T-helper 9 cell (primary cell): ENCODE measurements at places on chromosomes 13 and 19.

GRCh38 chr19:46495786-46496099 is at the start of gene PNMA8B:
Gene PNMA8B (minus strand): TSS chr19:46495867. CDS start chr19:46495465, 402 bp downstream.
- no peak for DNase-seq

DNA sequence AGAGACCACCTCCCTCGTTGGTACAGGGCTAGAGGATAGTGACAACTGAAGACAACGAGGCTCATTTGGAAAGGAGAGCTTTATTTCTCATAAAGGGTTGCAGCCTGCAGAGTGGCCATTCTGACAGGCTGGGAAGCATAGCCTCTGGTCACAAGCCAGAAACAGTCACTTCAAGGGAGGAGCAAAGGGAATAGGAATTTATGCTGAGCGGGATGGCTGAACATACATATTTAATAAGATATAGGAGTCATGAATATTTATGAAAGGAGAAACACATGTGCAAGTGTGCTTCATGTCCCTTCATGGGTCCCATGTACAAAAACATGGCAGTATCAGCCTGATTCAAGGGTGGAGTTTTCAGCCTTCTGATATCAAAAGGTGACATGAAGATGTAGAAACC is 27.1 kb upstream of the URI1 start:
- DNase-seq = no peak

- DNase-seq = no peak
These were observed 9.6 kb downstream of the KHSRP start for GRCh38 chr19:6414793-6415590.

GRCh38 chr13:45178349-45179162 is 22.3 kb downstream of the KCTD4 start:
- DNase-seq = no peak

- no peak for DNase-seq
These were observed at the start of gene RYR1 for GRCh38 chr19:38433268-38433733. Gene RYR1 (plus strand): TSS chr19:38433691. CDS start chr19:38433830, 139 bp downstream.

GRCh38 chr19:44548736-44549135 is 19.3 kb upstream of the CEACAM20 start:
- DNase-seq = no peak

- no peak for DNase-seq
These were observed 5.5 kb upstream of the PTBP1 start for GRCh38 chr19:791567-792305.

DNA sequence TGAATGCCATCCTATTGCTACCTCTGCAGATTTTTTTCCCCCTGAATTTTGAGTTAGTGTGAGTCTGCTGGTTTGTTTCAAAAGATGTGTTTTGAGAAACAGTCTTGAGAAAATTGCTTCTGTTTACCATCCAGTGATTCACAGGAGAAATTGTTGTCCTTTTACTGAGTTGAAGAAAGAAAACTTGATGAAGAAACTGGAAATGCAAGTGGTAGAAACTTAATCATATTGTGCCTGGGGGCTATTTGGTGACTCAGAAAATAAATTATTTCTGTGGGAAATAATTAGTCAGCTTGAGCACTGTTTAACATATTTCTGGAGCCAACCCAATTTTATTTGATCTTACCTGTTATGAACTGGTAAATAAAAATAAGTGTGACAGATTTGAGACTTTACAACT is 35.4 kb downstream of the PAN3 start:
- no peak for DNase-seq

DNA sequence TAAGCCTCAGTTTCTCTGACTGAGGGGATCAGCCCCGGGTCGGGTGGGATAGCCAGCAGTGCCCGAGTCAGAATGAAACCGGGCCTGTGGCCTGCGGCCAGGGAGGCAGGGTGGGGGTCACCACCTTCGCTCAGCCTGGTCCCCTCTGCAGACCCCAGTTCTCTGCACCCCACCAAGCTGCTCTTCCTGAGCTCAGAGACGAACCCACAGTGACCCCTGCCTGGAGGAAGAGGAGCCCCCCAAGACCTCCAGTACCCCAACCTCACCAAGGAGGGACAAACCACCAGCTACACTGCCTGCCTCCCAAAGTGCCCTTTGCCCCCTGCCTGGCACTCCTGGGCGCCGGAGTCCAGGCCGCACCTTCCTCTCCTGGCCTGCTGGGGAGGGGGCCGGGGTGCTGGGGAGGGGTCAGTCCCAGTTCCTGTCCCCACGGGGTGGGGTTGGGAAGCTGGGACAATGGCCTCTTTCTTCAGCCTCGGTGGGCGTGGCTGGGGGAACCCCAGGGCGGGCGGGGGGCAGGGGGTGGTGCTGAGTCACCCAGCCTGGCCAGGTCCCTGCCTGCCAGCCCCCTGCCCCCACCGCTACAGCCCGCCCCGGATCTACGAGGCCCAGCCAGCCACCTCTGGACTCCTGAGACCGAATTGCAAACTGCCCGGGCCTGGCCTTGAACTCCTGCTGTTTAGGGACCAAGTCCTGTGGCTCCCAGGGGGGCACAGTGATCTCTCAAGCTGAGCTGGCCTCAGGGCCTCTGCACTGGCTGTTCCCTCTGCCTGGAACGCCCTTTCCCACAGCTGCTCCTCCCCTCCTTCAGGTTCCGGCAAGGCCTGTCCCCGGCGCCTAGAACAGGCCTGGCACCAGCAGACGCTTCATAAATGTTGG is 14.3 kb downstream of the ZBTB7A start:
- no peak for DNase-seq

DNA sequence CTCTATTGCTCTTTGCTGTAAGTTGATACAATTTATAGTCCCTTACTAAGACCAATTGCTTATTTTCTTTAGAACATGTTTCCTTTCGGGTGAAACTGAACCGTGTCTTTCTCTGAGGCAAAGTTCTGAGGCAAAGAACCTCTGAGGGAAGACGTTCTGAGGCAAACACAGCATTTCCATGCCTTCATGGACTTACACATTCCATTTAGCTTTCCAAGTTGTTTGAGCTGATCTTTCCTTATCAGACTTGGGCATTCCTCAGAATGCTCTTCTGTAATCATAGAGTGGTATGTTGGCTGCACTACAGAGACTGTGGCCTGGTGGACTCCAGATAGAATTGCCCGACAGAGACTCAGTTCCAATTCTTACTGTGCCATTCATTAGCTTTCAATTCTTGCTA is 579.1 kb downstream of the KCTD12 start:
- DNase-seq = no peak

DNA sequence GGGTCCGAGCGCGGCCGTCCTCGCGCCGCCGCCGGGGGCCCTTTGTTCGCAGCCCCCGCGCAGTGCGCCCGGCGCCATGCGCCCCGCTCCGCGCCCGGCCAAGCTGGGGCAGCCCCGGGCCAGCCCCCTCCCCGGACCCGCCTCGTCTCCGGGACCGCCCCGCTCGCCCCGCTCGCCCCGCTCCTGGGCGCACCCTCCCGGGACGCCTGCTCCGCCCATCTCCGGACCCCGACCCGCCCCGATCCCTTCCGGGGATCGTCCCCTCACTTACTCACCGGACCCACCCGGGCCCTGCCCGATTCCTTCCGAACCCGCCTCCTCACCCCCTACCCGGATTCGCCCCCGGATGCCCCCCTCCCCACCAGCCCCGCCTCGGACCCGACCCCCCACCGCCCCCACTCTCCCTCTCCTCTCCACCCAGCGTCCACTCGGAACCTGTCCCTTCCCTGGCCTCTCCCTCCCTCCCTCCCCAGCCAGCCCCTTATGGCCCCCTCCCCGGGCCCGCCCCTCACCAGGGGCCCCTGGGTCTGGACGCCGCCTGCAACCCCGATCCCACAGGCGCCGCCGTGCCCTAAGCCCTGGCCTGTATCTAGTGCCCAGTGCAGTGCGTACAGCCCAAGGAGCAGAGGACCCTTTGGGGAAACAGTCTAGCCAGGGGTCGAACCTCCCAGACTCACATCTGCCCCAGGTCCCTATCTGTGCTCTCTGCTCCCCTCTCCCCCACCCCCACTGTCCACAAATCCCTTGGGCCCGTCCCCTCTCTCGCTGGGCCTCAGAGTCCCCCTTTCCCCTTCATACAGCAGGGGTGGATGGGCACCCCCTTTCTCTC is at the start of gene CPAMD8:
TSS of gene CPAMD8 (minus strand) at position 105 of the 829 bp plus-strand sequence. CDS start 168 bp downstream, outside the sequence.
- DNase-seq = no peak

DNA sequence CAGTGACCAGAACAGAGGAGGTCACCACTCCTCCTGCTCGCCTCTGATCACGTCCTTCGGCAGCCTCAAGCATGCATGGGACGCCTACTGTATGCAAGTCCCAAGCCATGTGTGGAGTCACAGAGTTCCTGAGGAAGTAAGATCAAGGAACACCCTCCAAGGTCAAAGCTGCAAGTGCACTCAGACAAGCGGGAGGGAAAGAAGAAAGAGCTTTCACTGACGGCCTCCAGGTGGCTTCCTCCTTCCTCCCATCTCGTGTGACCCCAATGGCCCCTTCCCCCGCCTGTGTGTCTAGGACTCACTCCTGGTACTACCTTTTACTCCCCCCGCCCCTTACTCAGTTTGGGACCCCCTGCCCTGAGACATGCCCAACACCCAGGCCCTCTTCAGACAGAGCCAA is 6.1 kb downstream of the HAUS8 start:
- no peak for DNase-seq

DNA sequence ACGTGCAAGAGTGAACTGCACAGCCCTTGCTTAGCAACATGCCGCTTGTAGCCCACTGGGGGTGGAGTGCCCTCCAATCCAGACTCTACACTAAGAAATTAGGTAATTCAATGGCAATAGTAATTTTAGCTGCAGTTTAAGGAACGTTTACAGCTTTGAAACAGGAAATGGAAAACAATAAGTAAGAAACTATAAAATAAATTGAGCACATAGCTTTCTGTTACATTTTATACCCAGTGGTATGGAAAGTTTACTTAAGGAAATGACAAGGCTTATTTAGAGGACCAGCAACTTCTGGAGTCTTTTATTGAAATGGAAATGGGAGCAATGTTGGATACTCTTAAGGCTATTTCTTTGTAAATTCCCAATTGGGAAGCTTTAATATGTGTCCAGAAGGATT is 373.2 kb downstream of the KCNRG start:
- DNase-seq = no peak

DNA sequence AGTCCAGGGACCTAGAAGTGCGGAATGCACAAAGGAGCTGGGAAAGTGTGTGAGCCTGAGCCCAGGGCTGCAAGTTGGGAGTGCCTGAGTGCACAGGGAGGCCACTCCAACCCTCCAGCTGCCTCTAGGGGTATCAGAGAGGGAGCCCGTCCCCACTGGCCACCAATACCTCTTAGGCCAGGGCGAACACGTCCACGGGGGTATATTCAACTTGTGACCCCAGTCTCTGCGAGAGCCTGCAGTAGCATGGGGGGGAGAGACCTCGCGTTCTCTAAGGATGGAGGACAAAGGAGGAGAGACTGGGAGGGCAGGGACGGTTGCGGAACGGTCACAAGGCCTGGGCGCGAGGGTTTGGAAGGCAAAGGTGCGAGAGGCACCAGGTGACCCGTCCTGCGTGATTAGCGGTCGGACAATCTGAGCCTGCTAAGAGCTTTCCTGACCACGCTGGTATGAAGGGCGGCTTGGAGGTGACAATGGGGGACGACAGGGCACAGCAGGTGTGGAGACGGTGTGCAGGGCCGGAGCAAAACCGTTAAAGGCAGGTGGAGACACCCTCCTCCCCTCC is 676 bp downstream of the CD320 start:
- DNase-seq = no peak

DNA sequence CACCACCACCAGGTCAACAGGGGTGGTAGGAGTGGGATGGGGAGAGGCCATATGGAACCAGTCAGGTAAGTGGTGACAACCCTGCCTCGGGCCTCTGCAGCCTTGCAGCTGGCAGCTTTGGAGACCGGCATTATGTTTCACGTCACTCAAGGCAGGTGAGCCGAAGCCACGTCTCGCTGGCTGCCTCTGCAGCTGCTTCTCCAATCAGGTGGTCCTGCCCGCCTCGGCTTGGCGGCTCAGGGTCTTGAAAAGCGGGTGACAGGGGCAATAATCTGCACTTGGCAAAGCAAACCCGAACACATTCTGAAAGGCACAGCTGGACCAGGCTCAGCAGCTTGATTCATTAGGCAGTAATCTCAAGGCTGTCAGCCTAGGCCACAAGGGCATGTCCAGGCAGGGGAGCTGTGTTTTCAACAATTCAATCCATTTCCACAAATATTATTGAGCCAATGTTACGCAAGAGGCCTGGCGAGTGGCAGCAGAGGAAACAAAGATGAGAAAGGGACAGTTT is 77.4 kb upstream of the PCDH8 start:
- DNase-seq = no peak

DNA sequence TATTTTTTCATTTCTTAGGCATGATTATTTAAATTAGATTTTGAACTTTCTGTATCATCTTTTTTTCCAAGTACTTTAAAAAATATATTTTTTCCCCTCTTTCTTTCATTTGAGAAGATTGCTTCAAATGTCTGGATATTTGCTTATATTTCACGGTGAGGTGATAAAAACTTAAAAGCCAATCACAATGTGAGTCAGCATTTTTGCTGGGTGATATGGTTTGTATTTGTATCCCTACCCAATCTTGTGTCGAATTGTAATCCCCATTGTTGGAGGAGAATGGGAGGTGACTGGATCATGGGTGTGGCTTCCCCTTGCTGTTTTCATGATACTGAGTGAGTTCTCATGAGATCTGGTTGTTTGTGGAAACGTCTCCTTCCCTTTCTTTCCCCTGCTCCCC is 320.5 kb downstream of the OXGR1 start:
- DNase-seq = no peak

DNA sequence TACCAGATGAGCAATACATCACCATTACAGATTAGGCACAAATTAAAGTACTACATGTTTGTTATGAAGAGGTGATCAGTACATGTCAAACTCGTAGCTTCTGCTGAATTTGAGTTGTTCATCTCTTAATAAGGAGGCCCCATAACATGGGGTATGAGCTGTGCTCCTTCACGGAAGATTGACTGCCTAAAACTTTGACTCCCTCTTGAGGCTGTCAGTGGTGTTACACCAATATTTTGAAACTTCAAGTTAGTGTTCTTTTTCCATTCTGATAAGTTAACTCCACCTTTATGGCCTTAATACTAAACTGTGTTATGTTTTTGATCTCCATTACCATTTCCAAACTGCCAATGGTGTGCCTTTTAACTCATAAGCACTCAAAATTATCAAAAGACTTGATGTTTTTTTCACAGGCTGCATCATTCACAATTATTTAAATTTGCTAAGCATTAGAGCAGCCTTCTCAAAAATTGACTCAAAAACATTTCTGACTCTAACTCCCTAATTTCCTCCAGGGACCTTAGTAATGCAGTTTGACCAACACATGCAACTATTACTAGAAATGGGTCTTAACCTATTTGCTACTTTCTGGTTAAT is 1591.5 kb downstream of the PCDH9 start:
- no peak for DNase-seq

- DNase-seq = no peak
These were observed 81.1 kb downstream of the CHST8 start for GRCh38 chr19:33702606-33703437.

DNA sequence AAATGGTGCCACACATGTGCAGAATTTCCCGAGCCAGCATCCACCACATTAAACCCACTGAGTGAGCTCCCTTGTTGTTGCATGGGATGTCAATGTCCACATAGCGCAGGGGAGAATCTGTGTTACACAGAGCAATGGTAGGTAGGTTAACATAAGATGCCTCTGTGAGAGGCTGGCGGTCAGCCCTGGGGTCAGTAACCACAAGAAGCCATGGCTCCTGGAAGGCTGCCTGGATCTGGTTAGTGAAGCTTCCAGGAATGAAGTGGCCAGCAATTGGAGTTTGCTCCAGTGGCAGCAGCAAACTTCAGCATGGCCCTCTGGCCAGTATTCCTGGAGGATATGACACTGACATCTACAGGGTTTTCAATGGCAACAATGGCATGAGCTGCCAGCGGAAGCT is 37.0 kb upstream of the PCDH9 start:
- DNase-seq = no peak
